ENCODE measurements at places on chromosomes 3 and 15.

- no peak for DNase-seq
These were observed 9.9 kb downstream of the CHRNB4 start for GRCh38 chr15:78630886-78631633.

GRCh38 chr3:128408693-128409623 lies 57.7 kb downstream of the DNAJB8 start:
- no peak for DNase-seq

DNA sequence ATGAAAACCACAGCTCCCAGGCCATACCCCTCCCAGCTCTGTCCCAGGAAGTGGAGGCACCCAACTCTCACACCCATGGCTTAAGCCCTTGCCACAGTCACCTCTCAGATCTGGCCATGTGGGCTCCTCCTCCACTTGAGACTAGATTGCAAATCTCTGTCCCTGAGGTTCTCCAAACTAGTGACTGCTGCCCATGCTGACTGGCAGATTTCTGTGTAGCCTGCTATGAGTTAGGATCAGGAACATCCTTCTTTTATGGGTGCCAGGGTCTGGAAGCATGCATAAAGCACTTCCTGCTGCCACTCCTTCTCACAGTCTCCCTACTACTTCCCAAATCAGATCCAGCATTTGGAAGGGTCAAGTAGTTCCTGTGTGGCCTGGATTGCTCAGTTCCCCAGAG lies 59.6 kb upstream of the GOLIM4 start:
- DNase-seq, result no peak

DNA sequence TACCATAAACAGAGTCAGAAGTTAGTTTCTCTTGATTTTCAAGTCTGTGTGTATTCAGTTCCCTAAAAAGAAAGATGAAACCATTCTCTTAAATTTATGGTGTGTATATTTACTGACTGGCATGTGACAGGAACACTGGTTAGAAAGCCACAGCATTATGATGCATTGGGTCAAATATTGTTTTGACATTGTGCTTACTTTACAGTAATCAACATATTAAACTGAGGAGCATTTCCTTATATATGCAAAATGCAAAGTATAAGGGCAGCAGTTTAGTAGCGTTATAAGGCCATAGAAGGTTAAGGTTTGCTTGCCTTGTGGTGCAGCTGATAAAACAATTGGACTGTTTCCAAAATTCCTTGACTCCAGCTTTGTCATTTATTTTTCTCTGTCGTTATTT lies 72.9 kb downstream of the EPHA3 start:
- no peak for DNase-seq

GRCh38 chr3:184880276-184881019 lies 68.5 kb downstream of the VPS8 start:
- DNase-seq, result no peak

Measured in SW 1271 (cell line).